Sciatic nerve (tissue), 2 donors: ENCODE measurements at places on chromosomes 12 and 14. TPM values are rescaled to one million over a fixed set of nuclear protein-coding genes. Genes with fewer than 3 reads are reported as not detected.

The ZBTB39 gene
- 6.2 TPM for total RNA-seq

The BICDL1 gene
- 1.5 TPM for total RNA-seq

DNA sequence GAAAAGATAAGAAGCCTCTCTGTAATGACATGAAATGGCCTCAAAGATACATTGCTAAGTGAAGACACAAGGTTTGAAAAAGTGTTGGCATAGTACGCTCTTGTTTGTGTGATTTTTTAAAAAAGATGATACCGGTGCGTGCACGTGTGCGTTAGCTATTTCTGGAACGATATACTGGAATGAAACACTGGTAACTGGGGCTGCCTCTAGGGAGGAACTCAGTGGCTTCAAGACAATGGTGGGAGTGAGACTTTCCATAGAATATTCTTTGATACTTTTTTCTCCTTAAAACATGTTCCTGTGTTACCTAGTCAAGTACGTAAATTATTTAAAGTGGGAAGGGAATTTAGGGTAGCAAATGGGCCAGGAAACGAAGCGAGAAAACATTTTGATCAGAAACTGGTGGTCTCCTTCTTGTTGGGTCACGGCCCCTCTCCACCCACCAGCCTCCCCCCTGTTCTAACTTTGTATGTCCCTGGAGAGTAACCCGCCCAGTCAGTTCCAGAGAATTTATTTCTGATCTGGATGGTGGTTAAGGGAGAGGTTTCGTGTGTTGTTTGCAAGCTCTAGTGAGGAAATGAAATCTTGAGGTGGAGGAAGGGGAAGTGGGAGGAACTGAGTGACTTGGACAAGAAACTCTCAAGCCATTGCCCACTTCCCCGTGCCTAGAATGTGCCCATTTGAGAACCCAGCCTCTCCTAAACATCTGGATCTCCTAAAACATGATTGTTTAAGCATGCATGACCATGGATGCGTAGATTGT, 6.6 kb downstream of the FGF6 start:
- DNase-seq: no peak

DNA sequence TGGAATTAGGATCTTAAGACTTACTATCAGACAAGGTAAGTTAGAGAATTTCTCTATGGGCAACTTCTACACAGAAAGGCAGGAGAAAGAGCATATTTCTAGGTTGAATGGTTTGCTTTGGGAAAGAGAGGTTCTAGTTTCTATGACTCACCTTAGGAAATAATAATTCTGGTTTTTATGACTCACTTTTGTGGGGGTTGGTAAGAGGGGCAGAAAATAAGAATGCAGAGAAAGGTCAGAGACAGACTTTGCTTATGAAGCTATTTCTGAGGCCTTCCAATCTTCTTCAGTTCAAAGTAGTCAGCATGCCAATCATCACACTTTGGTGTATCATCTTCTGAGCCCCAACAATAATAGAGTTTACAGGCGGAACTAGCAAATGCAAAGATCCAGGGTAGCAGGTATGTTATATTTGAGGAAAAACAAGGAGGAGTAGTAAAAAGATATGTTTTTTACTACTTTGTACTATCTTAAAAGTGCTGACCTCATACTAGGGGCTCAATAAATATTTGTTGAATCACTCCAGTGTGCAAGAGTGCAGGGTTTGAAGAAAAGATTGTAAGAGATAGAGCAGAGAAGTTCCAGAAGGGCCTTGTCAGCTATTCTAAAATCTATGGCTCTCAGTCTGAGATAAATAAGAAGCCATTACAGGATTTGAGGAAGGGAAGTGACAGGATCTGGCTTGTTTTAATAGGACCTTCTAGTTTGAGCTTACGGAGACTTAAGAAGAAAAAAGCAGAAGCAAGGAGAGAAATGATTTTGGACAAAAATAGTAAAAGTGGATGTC, 56.7 kb upstream of the LRFN5 start:
- DNase-seq: no peak

DNA sequence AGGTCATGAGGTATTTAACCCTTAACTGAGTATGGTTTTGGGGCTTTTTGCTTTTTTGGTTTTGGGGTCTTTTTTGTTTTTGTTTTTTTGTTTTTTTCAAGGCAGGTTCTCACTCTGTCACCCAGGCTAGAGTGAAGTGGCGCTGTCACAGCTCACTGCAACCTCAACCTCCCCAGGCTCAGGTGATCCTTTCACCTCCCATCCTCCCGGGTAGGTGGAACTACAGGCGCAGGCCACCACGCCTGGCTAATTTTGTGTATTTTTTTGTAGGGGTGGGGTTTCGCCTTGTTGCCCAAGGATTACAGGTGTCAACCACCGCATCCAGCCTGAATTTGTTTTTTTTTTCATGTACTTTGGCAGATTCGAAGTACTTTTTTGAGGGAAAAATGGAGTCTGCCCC, 19.9 kb downstream of the RAP1B start:
- no peak for DNase-seq

DNA sequence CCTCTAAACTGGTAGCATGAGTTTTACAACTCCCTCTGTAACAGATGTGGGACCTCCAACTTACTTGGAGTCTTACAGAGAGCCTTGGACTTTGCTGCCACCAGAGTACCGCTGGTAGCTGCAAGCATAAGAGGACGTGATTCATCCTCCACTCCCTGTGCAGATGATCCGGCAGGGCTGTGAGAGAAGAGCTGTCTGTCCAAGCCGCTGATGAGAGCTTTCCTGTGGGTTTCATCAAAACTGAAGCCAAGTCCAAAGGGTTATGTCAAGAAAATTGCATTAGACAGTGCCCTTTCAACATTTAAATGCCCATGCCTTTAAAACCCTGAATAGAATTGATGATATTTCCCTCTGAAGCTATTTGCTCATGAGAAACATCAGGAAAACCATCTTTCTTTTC, 85.8 kb downstream of the LLPH start:
- no peak for DNase-seq

DNA sequence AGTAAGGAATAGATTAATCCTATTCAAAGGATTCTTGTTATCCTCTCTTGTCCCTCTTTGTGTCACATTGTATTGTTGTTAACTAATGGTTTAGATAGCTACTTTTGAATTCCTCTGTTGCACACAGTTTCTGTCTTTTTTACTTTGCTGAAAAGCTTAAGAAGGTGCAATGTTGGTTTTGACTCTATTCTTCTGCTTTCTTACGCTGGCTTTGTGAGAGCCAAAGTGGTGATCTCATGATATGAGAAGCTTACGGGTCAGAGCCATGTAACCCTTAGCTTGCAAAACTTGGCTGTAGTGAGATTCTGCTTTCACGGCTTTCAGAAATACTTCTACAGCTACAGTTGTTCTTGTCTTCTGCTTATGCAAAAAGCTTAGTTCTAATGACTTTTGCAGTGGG, 239.7 kb downstream of the TRHDE start:
- no peak for DNase-seq

DNA sequence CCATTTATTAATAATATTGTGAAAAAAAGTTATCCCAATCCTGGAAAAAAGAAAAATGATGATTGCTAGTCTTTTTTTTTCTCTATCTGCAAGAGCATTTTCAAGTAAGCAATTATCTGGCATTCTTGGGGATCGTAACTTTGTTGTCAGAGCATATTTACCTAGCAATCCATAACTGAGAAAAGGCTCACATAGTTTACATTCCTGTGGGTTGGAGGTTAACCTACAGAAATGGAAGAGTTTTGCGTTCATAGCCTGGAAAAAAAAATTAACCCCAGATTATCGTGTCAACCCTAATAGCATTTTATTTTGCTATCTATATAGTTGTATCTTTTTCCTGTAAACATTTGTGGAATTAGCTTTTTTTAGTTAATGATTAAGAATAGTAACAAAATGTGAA, 292.3 kb downstream of the DAD1 start:
- DNase-seq: no peak

GRCh38 chr14:95993768-95994592, 45.2 kb upstream of the C14orf132 start:
- DNase-seq: no peak

DNA sequence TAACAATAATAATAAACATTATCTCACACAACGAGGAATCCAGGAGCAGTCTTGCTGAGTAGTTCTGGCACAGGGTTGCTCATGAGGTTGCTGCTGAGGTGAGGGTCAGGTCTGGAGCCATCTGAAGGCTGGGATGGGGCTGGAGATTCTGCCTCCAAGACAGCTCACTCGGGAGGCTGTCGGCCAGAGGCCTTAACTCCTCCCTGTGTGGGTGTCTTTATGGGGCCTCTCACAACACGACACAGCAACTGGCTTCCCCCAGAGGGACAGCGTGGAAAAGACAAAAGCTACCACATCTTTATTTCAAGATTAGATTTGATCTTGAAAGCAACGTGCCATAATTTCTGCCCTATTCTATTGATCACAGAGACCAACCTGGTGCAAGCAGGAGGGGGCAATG, 7.2 kb upstream of the CD4 start:
- no peak for DNase-seq

DNA sequence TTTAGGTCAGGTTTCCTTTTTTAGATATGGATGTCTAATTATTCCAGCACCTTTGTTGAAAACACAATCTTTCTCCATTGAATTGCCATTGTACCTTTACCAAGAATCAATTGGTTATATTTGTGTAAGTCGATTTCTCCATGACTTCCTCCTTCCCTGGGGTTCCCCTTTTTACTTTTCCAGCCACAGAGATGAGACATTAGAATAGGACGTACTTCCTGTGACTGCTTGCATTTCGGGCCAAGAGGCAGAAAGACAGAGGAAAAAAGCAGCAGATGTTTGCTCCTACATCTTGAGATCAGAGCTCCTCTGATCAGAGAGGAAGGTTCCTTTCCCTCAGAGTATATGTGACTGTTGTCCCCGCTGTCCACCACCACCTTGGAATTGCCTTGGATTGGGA, 453.7 kb upstream of the RGS6 start:
- no peak for DNase-seq

DNA sequence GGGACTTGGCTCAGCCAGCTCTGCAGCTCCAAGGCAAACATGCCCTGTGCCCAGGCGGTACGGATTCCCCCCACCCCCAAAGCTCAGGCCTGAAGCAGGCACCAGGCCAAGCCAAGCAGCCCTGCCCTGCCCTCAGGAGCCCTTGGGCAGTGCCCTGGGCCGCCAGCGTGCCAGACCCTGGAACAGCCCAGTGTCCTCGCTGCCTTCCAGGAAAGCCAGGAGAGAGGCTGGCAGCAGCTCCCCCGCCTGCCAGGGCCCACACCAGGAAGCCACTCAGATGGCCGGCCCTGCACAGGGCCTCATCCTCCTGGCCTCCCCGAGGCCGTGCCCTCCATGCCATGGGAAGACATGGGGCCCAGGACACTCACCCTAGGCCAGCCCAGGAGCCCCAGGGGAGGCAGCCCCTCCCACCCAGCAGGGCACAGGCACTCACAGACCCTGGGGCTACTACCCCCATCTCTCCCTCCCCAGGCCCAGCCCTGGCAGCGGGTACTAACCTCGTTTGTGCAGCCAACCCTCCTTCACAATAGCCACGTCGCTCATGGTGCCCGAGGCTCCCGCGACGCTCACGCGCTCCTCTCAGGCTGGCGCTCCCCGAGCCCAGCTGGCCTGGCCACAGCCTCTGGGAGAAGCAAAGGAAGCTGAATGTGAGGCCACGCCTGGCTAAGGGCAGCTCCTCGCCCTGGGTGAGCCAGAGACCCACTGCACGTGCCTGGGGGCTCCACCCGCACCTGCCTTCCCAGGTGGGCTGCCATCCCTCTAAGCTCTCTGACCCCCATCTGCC, 3.3 kb downstream of the AKT1 start:
- no peak for DNase-seq

DNA sequence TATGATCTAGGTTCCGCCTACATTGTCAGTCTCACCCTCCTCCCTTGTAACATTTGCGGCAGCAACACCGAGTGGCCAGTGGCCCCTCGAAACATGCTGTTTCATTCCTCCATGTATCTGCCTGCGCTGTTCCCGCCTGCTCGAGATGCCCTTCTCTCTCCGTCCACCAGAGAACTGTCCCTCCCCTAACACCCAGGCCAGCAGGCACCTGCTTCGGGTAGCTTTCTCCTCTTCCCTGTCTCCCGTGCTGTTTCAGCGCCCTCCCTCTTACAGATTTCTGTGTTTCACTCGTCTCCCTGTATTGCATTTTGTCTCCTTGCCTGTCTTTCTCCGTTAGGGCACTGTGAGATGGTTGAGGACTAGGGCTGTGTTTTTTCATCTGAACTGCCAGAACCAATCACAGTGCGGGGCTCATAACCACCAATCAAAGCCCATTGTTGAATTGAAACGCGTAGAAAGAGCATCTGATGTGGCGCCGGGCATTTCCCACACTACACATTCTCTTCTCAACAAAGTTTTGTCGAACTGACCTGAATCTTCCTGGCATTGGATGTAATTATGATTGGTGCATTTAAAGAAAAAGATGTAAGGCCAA, 40.9 kb upstream of the ELK3 start:
- no peak for DNase-seq

DNA sequence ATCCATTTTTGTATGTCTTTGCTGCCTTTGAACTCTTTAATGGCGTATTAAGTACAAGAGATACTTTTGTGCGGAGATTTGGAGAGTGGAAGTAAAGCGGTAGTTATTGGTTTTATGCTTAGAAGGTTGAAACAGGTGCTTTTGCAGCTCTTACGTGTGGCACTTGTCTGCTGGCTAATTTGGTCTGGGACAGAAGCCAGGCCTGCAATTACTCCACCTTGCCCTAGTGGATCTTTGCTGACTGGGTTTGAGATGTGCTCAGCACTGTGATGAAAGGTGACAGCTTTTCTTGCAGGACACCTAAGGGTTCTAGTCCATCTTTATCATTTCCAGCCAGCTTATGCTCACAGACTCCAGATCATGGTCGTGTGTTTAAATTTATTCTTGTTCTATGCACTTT, 252.5 kb downstream of the RPL10L start:
- DNase-seq: no peak

DNA sequence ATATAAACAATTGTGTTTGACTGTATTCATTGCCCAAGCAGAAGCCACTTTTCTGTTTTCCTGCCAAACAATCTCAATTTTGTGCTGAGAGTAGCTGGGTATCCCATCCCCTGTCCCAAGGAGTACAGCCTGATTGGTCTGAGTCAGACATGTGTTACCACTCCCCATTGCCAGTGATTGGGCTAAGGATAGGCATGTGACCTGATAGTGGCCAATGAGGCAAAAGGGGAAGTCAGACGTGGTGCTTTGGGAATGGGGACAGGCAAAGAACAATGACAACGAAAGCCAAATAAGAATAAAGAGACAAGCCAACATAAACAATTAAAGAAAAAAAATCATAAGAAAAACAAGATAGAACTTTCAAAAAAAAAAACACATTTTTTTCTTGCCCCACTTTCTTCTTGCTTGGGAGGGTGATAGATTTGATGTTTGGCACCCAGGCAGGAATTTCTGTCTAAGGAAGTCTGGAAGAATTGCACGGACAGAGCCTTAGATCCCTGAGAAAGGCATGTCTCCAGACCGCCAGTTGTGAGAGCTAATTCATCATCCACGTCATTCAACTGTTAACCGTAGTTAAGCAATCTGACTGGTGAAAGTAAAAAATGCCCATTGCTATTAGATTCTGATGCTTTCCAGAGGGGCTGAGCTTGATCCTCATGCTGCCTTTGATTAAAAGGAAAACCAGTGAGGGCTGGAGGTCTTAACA, 626.6 kb upstream of the TMEM132C start:
- no peak for DNase-seq

- no peak for DNase-seq
Measured at GRCh38 chr12:93653712-93654111, 23.5 kb upstream of the CRADD start.
